Kasumi-1 (cell line): ENCODE measurements at places on chromosomes 5 and 9.

- DNase-seq, result no peak
Observed at GRCh38 chr9:78397045-78397444, 100.1 kb downstream of the PSAT1 start.

- DNase-seq, result no peak
Observed at GRCh38 chr5:40414922-40415321, 264.8 kb upstream of the PTGER4 start.

- DNase-seq, result no peak
Observed at GRCh38 chr5:90480699-90481098, 6.0 kb downstream of the POLR3G start.

- no peak for DNase-seq
Observed at GRCh38 chr5:11491404-11492075, 412.7 kb downstream of the CTNND2 start.

DNA sequence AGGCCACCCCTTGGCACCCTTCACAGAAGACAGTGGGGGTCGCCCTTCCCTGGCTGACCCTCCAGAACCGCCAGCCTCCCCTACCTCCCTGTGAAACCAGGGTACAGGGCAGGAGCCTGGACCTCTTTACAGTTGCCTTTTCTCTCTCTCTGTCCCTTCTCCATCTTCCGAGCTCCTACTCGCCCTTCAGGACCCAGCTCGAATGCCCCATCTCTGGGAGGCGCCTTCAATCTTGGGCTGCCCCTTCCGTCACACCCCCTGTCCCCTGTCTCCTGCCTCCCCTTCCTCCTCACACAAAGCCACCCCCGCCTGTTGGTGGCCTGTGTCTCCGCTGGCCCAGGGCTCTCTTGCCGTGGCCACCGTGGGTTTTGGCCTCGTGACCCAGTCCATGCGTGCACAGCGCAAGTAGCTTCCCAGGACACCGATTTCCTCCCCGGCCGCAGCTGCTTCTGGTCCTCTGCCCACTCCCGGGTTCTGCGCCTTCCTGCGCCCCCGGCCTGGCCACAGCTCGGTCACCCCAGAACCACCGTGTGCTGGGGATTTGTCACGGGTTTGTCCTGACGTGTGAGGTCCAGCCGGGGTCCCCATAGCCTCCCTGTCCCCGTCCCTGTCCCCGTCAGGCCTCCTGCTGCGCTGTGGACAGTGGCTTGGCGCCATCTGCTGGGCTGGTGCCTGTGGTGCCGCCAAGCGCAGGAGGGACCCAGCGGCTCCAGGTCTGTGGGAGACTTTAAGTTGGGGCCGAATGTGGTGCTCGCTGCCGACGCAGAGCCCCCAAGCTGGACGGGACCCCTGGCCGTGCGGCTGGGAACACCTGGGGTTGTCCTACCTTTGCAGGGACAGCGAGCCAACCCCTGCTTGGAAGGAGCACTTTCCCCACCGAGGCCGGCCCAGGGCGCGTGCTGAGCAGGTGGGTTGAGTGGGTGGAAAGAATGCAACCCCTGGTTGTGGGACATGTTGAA lies 4.0 kb upstream of the TMEM250 start:
- peak; percentile 38 for DNase-seq

DNA sequence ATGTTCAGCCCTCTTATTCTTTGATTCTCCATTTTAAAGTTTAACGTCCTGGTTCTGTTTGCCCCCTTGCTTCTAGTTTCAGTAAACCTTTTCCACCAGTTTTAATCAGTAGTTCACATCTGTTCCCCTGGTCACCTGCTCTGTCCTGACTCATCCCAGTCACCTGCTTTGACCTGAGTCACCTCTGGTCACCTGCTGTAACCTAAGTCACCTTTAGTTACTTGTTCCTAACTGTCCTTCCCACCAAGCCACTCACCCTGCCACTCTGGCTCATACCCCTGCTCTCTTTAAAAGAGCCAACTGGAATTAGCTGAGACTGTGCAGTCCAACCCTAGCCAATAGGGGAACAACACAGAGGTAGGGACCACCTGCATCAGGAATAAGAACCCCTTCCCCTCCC lies 43.0 kb downstream of the SEMA6A start:
- DNase-seq, result no peak

- DNase-seq, result peak; percentile 92
Observed at GRCh38 chr5:75566710-75567309, 44.4 kb upstream of the ANKDD1B start.

- peak; percentile 66 for DNase-seq
Observed at GRCh38 chr5:170791325-170791954, 7.9 kb downstream of the GABRP start.

- DNase-seq, result no peak
Observed at GRCh38 chr5:61878471-61878870, 427.5 kb upstream of the KIF2A start.

DNA sequence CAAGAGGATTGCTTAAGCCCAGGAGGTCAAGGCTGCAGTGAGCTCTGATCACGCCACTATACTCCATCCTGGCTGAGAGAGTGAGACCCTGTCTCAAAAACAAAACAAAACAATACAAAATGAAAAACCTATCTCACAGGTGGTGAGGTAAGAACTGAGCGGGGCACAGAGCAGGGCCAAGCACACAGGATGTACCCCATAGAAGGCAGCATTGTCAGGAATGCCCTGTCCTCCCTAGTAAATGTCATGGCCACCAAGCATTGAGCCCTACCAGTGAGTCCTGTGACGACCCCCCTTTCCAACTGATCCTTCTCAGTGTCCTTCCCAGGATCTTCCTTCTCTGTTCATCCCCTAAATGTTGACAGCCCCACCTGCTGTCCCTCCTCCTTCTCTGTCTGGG lies 44.6 kb upstream of the ALDH1B1 start:
- no peak for DNase-seq

DNA sequence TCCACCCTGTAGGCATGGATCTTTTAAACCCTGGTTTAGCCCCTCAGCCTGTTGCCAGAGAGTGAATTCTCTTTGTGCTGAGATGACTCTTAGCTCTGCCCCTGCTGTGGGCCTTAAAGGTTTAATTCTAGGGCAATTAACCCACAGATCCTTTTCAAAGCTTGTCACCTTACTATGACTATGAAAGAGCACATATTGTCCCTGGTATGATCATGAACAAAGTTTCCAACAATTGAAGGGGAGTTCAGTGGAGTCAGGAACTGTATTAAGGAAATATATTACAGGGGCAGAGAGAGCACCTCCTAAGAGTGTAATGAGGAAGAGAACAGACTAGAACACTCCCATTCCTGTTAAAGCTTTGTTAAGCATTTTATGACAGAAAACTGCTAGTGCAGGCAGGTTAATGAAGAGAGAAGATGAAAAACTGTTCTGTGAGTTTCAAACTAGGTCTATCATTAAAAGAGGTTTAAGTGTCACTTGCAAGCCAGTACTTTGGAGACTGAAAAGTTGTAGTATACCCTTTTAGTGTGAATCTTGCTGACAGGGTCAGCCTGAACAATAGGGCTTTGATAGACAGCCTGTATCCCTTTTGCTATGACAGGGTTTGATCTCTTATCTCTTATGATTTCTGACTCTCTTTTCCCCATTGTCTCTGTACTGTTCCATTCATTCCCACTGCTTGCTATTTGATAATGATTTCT lies 104.2 kb upstream of the ELL2 start:
- no peak for DNase-seq

- peak; percentile 5 for DNase-seq
Observed at GRCh38 chr5:124865603-124866354, 119.3 kb upstream of the ZNF608 start.

GRCh38 chr5:80977764-80978163 lies 17.6 kb downstream of the RASGRF2 start:
- no peak for DNase-seq

GRCh38 chr9:80792726-80793125 lies 896.6 kb downstream of the TLE1 start:
- no peak for DNase-seq

GRCh38 chr5:59285300-59286016 lies 608.1 kb downstream of the PDE4D start:
- DNase-seq, result no peak

- no peak for DNase-seq
Observed at GRCh38 chr5:33828626-33829308, 63.0 kb downstream of the ADAMTS12 start.

- no peak for DNase-seq
Observed at GRCh38 chr5:138160706-138161105, 17.7 kb downstream of the BRD8 start.

GRCh38 chr9:6787793-6788161 lies 30.0 kb downstream of the KDM4C start:
- DNase-seq, result no peak

DNA sequence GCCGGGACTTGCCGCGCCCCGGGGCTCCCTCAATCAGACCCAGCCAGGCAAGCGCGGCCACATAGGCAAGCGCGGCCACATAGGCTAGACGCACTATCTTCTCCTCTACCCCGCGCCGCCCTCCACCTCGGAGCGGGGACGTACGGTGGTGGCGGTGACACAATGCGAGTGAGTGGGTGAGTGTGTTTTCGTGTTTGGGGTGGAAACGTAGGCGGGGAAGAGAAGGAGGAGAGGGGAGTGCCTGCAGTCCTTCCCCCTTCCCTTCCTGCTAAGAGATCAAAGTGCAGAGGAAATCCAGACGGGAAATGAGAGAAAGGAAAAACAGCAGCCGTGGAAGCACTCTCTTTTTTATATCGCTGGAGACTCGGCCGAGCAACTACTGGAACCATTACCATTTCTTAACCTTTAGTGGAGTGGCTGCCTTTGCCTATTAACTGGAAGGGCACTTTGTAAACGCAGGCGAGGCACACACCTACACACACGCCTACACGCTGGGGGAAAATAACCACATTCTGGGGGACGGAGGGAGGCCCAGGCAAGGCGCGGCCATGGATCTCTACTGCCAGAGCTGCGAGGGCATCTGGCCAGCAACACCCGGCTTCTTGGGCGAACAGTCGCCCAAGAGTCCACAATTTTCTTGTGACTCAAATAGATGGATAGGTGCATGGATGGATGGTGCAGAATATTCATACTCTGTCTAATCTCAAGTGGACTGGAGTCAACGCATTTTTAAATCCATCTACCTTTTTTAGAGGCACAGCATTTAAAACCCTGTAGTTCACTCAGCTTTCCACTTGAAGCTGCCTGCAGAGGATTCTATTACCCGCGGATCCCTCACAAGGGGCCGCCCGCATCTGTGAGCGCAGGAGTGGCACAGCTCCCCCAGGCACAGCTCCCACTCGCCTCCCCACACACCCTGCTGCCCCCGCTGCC lies 2.1 kb downstream of the EDIL3 start:
- peak; percentile 6 for DNase-seq

- no peak for DNase-seq
Observed at GRCh38 chr9:3478549-3478953, 47.2 kb downstream of the RFX3 start.

- no peak for DNase-seq
Observed at GRCh38 chr9:106130374-106130773, 436.0 kb downstream of the TMEM38B start.

DNA sequence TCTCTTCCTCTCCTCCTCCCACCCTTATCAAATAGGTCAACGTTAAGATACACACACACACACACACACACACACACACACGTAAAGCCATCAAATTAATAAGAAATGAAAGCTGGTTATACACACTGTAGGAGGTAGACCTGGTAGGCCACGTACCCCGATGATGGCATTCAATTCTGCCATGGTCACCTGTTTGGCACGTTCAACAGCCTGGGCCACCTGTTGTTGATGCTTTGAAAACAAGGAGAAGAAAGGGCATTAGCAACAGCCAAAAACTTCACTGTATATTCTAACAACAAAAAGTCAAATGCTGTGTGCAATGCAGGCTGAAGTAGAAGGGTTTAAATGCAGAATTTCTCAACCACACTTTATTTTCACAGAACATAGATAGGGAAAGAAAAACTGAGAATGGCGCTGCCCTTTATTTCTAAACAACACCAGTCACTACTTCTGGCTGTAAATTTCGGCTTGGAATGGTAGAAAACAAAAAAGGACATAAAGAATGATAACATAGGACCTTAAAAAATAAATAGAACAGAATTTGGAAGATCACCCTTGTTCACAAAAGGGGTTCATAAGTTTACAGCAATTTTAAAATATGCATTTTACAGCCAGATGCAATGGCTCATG lies 37.2 kb downstream of the TLE1 start:
- DNase-seq, result no peak

DNA sequence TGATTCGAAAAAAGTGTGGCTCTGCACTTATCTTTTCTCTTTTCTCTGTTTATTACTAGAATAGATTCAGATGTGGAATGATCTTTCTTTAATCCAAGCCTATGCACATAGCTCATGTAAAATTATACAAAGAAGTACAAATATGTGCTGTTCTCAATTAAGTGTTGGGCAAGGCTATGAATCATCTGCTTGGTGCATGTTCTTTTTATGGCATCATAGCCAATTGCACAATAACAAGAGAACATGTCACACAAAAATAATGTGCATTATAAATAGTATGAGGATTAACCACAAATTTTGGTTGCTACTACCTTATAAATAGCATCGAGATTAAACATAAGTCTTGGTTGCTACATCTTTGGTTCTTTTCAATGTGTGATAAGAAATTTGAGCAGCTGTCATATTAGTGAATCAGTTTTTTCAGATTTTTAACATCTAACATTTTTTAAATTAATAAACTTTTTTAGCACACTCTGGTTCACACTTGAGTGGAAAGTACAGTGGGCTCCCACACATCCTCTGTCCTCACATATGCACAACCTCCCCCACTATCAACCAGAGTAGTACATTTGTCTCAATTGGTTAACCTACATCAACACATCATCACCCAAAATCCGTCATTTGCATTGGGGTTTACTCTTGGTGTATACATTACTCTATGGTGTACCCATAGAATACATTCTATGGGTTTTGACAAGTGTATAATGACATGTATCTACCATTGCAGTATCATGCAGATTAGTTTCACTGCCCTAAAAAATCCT lies 6.8 kb upstream of the RECK start:
- DNase-seq, result peak; percentile 40

DNA sequence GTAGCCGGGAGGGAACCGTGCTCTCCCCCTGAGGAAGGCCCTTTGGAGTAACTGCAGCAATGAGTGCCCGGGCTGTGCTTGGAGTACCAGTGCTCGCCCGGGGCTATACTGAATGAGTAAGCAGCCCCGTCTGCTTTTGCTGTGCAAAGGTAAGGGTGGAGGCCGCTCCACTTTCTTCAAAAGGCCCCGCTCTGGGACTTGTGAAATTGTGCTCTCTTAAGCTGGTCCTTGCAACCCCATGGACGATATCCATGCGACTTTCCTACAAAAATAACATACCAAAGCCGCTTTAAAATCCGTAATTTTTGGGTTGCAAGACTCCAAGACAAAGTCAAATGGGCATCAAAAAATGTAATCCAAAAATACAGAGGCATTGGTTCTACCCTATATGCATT lies 578 bp upstream of the TNFAIP8 start:
- no peak for DNase-seq

DNA sequence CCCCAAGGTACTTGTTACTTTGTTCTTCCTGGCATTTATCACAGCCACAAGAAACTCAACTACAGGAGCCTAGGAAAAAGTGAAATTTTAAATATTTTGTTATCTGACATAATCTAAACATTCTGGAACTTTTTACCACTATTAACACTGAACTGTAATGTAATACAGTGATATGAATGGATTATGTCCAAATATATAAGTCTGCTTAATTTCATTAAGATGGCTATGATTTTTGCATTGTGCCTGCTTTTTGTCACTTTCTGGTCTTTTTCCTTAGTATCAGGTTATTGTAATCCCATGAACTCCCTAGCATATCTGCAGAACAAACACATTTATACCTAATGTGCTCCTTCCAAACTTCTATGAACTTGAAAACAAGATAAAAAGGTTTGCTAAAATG lies 35.8 kb downstream of the PJA2 start:
- no peak for DNase-seq

- DNase-seq, result no peak
Observed at GRCh38 chr5:56861893-56862485, 46.6 kb downstream of the MAP3K1 start.

GRCh38 chr5:173873306-173873922 lies 14.7 kb upstream of the CPEB4 start:
- DNase-seq, result no peak
